CD4-positive, alpha-beta T cell treated with Interferon alpha-2 for 1 hour (primary cell): ENCODE measurements at places on chromosomes 13 and 19.

- peak; percentile 88 for DNase-seq
These were observed at the start of gene SCGB2B2 for GRCh38 chr19:34676697-34677385. TSS of gene SCGB2B2 (minus strand) at chr19:34677159. CDS start at chr19:34594563, 82,596 bp downstream.

DNA sequence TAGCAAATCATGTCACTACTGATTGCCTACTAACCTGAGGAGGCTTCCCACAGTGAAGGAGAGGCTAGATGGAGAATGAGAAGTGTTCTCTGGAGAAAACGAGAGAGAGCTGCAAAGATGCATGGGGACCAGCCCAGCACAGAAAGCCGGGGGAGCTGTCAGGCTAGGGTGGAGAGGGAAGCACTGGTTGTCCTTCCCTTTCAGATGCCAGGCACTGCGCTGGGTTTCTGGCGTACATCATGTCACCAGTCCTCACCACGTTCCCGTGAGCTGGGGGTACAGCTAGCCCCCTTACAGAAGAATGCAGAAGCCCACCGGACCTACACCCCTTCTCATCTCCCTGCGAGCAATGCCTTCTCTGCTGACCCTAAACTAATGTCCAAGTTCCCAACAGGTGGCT, 86.0 kb downstream of the STK24 start:
- DNase-seq = no peak

GRCh38 chr13:97367016-97367822, 66.8 kb upstream of the RAP2A start:
- DNase-seq = no peak

GRCh38 chr19:35518313-35518712, 4.9 kb upstream of the DMKN start:
- no peak for DNase-seq

DNA sequence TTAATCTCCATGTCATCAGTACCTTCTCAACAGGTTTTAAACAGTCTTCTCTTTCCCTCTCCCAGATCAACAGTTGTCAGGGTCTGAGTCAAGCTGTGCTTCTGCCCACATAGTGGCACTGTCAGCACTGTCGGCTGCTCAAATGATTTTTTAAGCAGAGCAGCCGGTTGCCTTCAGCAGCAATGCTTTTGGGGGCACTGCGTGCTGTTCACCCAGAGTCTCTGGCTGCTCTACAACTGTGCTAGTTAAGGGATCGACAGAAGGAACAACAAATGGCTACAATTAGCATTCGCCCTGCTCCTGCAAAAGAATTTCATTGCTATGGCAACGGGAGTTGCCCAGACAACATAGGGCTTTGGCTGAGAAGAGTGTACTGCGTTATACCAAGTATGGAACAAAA, 412.9 kb downstream of the DIAPH3 start:
- no peak for DNase-seq

GRCh38 chr13:25276748-25277147, 10.5 kb downstream of the MTMR6 start:
- no peak for DNase-seq

- no peak for DNase-seq
These were observed 71.4 kb downstream of the EFNB2 start for GRCh38 chr13:106464076-106464475.

DNA sequence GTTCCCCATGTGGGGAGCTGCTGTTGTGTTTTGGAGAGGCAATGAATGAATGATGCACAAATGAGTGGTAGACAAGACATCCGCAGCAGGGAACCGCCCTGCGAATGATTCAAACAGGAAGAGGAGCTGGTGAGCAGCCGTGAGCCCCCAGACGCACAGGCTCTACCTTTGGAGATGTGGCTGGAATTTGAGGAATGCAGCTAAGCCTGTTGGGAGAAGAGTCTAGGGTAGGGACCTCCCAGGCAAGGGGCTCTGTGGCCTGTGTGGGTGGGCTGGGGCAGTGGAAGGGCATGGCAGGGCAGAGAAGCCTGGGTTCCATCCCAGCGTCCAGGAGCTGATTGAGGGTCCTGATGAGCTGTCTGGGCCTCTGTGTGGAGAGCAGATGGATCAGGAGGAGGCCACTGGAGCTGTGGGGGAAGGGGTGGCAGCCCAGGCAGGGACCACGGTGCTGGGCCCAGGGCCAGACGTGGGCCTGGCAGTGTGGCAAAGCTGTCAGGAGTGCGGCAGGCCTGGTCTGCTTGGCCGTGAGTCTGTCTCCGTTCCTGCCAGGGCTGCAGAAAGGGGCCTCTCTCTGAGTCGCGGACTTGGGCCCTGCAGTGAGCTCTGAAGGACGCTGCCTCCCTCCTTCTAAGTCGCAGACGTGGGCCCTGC, 41.8 kb upstream of the DCUN1D2 start:
- DNase-seq = no peak

DNA sequence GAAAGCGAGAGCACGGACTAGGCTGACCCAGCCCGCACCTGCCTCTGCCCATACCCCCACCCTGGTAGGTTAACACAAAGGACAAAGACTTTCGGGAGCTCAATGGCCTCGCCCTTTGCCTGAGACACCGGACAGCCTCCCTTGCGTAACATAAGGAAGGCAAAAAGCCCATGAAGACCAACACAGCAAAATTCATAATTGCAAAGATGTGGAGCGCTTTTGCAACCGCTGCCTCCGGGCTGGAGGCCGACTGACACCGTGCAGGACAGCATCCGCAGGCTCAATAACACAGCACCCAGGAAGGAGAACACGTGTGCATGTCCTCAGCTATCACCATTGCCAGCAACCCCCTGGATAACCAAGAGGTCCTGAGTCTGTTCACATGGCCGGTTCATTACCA, 15.4 kb downstream of the LILRA1 start:
- no peak for DNase-seq

GRCh38 chr13:100517728-100518127, 70.9 kb downstream of the GGACT start:
- no peak for DNase-seq

DNA sequence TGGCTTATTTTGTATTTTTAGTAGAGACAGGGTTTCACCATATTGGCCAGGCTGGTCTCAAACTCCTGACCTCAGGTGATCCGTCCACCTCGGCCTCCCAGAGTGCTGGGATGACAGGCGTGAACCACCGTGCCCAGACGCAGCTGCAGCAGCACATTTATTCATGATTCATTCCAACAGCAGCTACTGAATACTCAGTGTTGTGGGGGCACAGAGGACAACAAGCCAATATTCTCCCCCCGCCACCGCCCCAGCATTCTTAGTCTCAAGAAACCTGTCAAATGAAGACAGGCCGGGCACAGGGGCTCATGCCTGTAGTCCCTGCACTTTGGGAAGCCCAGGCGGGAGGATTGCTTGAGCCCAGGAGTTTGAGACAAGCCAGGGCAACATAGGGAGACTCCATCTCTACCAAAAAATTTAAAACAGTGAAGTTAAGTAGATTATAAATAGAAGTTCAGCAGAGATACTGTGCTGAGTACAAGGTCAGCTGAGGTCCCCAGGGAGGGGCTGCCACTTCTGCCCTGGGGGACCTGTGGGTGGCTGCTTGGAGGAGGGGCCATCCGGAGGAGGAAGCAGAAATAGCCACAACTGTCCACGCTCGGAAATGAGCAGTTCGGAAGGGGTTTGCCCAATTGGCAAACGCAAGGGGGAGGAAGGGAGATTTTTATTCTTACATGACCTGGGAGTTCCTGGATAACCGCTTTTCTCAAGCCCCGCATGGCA, 4.3 kb downstream of the DOT1L start:
- DNase-seq = peak; percentile 63

- no peak for DNase-seq
These were observed 60.9 kb downstream of the ERICH6B start for GRCh38 chr13:45554604-45555109.

GRCh38 chr19:41144403-41144802, 30.2 kb downstream of the CYP2F1 start:
- DNase-seq = peak; percentile 92

DNA sequence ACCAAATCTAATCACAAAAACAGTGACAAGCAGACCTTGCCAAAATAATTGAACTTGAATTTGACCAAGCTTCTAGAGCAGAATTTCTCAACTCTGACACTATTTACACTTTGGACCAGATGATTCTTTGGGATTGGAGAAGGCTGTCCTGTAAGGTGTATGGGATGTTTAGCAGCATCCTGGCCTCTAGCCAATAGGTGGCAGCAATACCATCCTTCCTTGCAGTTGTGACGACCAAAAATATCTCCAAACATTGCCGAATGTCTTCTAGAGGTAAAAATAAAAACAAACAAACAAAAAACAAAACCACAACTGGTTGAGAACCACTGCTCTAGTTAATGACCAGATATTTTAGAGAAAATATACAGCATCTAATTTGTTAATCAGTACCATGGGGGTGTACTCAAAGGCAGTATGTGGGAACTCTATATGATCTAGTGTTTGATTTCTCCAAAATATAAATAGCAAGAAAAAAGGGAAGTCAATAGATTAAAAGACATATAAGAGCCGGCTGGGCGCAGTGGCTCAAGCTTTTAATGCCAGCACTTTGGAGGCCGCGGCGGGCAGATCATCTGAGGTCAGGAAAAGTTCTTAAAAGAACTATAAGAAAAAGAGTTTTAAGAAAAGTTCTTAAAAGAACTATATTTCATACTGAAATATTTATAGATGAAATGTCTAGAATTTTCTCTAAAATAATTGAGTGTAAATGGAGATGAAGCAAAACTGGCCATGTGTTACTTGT, 60.9 kb upstream of the ZNF527 start:
- DNase-seq = peak; percentile 54

DNA sequence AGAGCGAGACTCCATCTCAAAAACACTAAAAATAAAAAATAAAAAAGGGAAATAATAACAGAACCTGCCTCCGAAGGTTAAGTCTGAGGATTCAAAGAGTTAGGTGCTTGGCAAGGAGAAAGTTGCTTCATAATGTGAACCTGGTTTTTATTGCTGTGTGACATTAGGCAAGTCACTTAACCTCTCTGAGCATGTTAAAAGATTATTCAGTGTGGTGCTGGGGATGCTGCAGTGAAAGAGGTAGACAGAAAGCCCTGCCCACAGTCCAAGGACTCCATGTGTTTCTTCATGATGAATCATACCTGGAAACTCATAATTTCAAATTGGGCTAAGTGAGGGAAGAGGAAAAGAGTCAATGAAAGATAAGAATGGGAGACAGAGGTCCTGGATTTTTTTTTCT, 2.4 kb downstream of the IL27RA start:
- DNase-seq = no peak

GRCh38 chr13:105997581-105998550, 537.6 kb downstream of the EFNB2 start:
- DNase-seq = no peak

- no peak for DNase-seq
These were observed 26.9 kb upstream of the RCBTB2 start for GRCh38 chr13:48559638-48560320.

GRCh38 chr19:54928299-54928698, 19.0 kb downstream of the NLRP7 start:
- DNase-seq = no peak

- peak; percentile 56 for DNase-seq
These were observed 18.0 kb upstream of the RBM26 start for GRCh38 chr13:79423801-79424642.

DNA sequence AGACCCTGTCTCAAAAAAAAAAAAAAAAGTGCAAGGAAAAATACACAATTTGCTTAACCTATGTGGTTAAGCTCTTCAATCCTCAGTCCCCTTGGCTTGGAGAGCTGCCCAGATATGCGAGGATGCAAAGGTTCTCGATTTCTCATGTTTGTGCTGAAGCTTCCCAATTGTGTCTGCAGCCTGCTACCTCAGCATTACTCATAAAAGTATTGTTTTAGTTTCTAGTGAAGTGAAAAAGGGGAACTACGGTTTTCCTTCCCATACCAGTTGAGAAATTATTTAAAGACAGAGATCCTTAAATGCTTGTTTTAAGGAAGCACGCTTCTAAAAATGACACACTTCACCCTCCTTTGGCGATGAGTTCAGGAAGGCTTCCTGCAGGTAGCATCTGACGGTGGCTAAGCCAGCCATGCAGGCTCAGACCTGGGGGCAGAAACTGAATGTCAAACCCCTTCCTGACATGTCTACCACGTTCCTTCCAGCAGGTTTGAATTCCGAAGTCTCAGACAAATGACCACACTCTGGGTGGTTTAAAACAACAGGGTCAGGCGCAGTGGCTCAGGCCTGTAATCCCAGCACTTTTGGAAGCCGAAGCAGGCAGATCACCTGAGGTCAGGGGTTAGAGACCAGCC, 47.9 kb downstream of the RUBCNL start:
- peak; percentile 55 for DNase-seq

DNA sequence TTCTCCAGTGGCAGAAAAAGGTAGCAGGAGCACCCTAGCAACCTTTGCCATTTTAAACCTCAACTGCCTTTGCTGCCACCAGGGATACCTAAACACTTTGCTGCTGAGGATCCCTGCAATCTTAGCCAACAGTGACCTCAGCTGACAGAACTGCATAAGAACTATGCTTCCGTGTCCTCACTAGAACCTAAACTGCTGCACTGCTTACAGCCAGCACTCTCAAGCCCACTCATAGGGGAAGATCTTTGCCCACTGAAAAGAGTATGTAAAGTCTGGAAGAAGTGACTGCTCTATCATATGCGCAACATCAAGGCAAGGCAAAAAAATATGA, 270.0 kb upstream of the PCDH20 start:
- DNase-seq = no peak

DNA sequence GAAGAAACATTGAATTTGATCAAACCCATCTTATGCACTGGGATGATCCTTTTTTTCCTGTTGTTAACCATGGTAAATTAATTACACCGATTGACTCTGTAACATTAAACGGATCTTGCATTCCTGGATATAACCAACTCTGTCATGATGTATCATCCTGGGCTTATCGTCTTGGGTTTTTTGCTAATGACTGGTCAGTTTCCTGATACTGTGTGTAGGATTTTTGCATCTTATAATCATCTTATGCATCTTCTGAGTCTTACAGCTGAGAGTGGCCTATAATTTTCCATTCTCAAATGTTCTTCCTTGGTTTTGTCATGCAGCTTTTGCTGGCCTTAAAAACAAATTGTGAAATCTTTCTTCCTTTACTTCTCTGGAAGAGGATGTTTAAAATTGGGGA, 12.8 kb downstream of the DCUN1D2 start:
- DNase-seq = no peak

GRCh38 chr19:1481893-1482360, 2.9 kb upstream of the C19orf25 start:
- no peak for DNase-seq

DNA sequence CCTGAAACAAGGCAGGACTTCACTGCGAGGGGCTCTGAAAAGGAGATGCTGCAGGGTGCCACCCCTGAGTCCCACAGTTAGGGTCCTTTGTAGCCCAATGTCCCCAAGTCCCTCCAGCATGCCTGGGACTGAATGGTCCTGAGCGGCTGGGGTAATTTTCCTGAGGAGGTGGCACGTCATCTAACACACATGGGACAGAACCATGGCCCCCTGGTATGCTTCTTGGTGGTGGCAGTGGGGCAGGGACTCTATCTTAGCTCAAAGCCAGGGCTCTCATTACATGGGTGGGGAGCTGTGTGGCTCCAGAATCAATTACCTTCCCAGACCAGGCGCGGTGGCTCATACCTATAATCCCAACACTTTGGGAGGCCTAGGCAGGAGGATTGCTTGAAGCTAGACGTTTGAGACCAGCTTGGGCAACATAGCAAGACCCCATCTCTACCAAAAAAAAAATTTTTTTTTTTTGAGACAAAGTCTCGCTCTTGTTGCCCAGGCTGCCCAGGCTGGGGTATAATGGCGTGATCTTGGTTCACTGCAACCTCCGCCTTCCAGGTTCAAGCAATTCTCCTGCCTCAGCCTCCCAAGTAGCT, 7.9 kb upstream of the SLC7A9 start:
- DNase-seq = no peak
